ENCODE measurements at places on chromosomes 16 and 17. TPM values are rescaled to one million over a fixed set of nuclear protein-coding genes. Genes with fewer than 3 reads are reported as not detected.

Gene CRYM
- total RNA-seq = 7.2 TPM

Gene SLC16A13
- 39.9 TPM for total RNA-seq

Gene TK1
- total RNA-seq = 2.6 TPM

DNA sequence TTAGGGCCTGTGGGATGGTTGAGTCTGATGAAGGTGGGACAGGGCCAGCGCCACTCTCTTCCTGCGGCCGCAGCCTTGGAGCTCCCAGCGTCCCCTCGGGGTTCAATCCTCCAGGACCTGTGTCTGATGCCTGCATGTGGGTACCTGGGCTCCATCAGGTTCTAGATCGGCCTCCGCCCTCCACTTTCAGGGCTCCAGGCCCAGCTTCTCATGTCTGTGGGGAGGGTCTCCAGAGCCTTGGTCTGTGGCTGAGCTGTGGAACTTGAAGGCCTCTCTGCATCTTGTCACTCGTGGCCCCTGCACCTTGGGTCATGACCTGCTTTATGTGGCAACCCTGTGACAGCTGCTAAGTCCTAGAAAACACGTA, 89.8 kb upstream of the ZNF750 start:
- no peak for DNase-seq

DNA sequence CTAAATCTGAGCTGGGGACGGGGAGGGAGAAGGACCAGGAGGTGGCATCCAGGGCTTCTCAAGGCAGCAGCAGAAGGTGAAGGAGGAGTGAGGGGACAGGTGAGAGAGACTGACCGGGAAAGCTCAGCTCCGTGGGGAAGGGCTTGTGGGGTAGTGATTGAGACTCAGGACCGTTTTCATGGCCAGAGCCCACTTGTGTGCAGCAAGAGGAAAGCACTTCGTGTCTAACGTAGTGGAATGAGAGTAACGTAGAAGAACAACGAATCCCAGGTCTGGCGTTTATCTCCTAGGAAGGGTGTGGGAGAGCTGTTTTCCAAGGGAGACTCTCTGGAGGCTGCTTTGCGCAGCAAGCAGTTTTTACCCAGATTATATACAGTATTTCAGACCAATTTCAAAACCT, 1.3 kb upstream of the CDH3 start:
- DNase-seq = no peak

DNA sequence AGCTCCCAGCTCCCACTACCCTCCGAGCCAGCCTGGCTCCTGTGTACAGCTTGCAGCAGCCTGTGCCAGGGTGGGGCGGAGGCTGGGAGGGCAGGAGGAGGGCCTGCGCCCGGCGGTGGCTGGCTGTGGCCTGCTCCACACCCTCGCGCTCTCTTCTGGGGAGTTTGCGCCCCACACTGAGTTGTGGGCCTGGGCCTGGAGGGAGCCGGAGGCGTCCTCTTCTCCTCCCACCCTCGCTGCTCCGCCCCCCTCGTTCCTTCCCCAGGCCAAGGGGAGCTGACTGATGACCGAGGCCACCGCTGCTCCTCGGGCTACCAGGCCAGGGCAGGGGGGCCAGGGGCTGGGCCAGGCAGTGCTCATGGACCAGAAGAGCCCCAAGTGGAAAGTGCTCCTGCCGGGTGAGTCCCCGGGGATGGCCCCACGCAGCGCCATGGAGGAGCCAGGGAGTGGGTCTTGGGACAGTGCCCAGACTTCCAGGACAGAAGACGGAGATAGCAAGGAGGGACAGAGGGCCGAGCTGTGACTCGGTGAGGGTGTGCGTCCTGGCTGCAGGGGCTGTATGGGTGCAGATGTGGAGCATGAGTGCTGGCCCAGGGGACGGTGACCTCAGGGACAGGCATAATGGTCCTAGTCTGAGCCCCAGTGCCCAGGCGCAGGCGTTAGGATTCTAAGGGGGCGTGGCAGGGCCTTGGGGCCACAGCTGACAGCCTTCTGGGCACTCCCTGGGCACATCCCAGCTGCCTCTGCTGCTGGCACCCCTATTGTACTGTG, 242.1 kb upstream of the GSE1 start:
- DNase-seq = no peak

Data from left lobe of liver (tissue), 2 donors.